ENCODE measurements at places on chromosomes 3 and 15.

DNA sequence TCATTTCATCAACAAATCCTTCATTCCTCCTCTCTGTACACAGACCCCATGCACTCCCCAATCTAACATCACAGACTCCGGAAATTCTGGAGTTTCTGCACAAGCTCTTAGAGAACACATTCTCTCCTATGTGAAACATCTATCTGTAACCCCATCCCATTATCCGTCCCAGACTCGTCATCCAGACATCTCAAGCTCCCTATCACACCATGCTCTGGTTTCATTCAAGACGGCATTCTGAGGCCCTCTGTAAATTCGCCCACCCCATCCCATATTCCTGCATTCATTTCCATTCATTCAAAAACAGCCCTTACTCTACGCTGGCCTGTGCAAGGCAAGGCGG, 575 bp downstream of the LEO1 start:
- no peak for DNase-seq

- no peak for DNase-seq
Observed at GRCh38 chr3:54138937-54139547, 16.7 kb downstream of the CACNA2D3 start.

DNA sequence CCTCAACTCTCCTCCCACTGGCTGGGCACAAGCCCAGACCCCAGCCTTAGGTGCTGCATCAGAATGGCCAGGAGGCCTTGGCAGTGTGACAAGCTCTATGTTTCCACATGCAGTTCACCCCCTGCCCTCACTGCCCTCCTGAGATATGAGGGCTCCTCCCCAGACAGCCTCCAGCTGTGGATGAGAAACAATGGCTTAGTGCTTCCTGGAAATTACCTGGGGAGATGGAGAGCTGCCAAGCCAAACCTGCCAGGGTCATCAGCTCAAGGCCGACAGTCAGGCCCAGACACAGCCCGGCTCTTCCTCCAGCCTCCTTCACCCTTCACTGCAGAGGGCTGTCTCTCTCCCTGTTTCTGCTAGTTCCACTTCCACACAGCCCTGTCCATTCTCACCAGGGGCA, 76.3 kb downstream of the MYLK start:
- DNase-seq: no peak

GRCh38 chr3:112786002-112786590, 60.6 kb downstream of the CD200R1L start:
- no peak for DNase-seq

- DNase-seq: no peak
Observed at GRCh38 chr15:90013503-90013937, 12.4 kb downstream of the ZNF710 start.

DNA sequence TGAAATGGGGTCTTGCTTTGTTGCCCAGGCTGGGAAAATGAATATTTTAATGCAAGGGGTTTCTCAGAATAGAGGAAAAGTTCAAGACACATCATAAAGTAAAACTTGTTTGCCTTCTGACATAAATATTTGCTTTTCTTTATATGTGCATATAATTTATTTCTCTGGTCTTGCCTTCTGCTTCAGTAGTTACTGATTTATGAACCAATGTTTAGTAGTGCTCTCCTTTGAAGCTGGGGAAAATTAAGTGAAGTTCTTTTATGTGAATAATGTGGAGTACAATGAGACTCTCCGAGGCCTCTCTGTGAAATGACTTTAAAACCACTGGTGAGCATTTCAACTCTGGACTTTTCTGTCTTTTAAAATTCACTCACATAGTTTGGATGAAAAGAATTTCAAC, 55.6 kb downstream of the MAGI1 start:
- DNase-seq: no peak

All from skeletal muscle cell (primary cell).